NCI-H345 (cell line): ENCODE measurements at places on chromosomes 3 and 15.

DNA sequence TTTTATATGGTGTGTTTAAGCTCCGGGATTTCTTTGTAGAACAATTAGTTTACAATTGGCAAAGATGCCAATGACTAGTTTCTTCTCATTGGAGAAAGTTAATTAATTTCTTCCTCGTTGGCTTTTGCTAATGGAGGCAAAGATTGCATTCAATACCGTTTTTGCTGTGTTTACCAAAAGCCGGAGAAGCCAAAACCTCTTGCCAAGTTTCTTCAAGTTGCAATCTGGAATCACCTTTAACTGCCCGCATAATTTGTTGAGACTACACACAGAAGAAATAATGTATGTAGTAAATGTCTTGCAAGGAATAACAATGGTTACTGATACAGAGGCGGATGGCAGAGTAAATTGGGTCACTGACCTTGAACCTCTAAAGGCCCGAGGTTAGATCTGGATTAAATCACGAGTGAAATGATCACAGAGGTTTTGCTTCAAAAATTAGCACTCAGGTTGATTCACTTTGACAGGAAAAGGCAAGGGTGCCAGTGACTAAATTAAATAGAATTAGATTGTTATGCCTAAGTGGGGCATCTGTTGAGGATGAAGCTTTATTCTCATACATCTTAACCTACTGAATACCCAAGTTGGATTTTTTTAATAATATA lies 732.1 kb upstream of the NR2F2 start:
- DNase-seq: no peak

GRCh38 chr3:98692787-98693473 lies 70.2 kb upstream of the ST3GAL6 start:
- DNase-seq: no peak

DNA sequence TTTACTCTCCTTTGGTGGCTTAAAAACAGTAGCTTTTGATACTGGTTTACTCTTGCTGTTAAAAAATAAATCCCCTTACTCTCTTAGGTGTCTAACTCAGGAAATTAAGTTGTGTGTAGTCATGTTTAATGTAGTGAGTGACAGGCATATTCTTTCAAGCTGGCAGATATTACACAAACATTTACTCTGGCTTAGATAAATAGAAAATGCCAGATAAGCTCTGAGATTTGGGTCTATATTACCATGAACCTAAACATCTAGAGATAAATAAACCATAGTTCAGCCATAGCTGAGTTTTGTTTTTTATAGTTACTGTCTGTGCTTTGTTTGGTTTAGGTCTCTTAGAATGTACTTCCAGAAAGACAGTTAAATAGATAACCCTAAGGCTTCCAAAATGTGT lies 2.4 kb downstream of the SEMA6D start:
- no peak for DNase-seq

GRCh38 chr3:24428481-24428880 lies 66.2 kb downstream of the THRB start:
- DNase-seq: no peak

- DNase-seq: no peak
Measured at GRCh38 chr3:139888561-139889140, 46.3 kb upstream of the CLSTN2 start.

GRCh38 chr15:94348084-94348483 lies 116.7 kb downstream of the MCTP2 start:
- no peak for DNase-seq

DNA sequence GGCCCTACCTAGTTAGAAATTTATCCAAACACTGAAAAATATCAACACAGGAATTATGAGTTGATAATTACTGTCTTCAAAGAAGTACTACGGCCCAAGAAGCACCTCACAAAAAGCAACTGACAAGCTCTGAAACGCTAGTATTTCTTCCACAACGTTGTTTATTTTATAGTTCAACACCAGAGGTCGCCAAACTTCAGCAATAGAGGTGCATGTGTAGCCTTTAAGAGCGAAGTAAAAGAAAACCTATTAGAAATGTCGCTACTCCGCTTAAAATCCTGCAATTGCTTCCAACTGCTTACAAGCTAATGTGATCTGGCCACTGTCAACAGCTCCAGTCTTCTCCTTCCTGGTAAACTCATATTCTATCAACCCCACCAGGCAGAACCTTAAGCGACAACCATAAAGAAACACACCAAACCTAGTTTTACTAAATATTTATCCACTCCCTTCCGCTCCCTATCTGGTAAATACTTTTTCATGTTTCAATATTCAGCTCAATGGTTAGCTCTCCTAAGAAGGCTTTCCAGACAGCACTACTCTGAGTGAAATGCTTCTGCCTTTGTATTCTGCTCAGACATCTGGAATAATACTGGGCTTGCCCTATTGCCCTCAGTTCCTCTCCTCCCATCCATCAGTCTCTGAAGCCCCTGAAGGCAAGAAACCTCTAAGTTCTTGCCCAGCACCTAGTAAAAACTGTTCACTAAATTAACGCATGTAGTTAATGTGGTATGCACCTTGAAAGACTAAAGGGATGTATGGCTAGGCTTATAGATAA lies 110.2 kb downstream of the NR1I2 start:
- no peak for DNase-seq

DNA sequence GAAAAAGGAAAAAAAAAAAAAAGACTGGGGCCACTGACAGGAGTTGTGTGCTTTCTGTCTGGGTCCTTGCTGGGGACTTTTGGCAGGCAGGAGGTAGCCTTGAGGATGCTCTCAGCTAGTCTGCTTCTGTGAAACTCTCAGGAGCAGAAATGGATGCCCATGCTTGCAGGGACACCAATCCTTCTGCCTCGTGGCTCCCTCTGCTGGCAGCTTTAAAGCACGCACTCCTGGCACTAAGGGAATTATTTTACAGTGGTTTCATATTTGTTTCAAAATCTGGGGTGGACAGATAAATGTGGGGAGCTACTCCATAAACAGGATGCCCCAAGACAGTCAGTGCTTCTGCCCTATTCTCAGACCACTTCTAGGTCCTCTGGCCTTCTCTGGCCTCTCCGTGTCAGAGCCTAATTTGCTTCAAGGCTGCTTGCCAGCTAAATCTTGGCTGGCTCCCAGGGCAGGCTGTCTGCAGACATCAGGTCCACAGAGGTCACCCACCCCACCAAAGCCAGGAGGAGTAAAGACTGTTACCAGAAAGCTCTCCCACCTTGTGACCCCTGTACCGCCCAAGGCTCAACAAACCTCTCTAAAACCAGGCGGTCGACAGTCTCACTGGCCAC lies 17.1 kb downstream of the TRAIP start:
- peak; percentile 56 for DNase-seq

DNA sequence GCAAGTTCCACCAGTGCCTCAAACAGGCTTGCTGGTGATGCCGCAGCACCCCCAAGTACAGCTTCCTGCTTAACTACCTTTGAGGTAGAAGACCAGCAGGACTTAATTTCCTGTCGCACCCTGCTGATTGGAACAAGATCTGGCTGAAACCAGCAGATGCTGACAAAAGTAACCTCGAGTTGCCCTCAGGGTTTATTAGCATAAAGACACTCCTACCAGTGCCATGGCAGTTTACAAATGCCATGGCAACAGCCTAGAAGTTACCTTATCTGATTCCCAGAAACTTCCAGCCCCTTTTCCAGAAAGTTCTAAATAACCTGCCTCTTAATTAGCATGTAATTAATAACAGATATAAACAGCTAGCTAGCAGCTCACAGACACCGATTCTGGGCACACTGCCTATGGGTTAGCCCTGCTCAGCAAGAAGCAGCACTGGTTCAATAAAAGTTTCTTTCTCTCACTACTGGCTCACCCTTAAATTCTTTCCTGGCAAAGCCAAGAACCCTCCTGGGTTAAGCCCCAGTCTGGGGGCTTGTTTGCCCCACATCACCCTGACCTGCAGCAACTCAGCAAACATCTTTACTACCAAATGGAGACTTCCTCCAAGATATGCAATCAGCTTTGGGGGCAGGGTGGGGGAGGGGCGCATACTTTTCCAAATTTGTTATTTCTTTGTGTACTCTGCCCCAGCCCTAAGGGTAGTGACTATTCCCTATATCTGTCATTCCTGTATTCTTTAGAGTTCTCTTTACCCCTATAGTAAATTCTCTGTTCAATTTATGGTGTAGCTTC lies 54.2 kb downstream of the MAP4 start:
- DNase-seq: no peak

GRCh38 chr15:100558771-100559254 lies 30.1 kb upstream of the CERS3 start:
- DNase-seq: no peak

GRCh38 chr15:38662805-38663204 lies 98.2 kb upstream of the RASGRP1 start:
- DNase-seq: no peak

GRCh38 chr3:37502621-37503020 lies 328.2 kb upstream of the LRRFIP2 start:
- DNase-seq: no peak

DNA sequence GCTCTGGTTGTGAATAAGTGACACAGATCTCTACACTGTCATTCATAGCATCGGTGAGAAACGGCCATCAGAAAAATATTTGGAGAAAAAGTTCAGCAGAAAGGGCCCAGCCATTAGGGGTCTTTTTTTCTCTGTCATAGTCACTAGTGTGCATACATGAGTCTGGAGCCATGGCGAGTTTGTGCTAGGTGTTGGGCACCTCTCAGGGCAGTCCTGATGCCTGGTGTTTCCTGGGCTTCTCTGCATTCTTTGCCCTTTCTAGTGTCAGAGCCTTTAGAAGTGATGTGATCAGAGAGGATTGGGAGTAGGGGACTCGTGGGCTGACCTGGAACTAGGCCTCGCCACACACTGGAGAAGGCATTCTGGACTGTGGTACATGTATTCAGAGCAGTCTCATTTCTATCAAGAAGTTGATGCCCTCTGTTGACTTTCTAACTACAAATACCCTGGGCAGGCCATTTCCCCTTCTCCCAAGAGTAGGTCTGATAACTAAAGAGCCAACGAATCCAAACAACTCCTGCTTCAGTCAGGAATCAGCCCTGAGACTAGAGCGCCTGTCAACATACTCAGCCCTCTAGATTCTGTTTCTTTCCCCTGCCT lies 1.6 kb downstream of the KY start:
- no peak for DNase-seq

GRCh38 chr3:46271209-46271745 lies 29.0 kb downstream of the CCR3 start:
- no peak for DNase-seq

DNA sequence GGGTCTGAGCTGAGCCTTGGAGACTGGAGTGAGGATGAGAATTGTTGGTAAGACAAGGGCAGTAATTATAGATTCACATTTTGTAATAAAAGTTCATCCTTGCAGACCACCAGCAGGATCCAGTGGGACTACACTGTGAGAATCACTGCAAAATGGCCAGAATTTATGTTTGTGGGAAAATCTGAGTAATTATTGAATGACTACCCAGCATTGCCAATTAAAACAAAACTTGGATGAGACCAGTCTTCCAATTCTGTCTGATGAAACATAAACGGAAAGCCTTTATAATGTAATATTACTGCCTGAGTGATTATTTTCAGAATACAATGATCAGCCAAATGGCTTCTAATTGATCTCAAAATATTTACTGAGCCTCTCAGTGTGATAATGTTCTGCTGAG lies 323.3 kb upstream of the C2CD4B start:
- no peak for DNase-seq

GRCh38 chr15:68621535-68621934 lies 42.7 kb downstream of the CORO2B start:
- no peak for DNase-seq

DNA sequence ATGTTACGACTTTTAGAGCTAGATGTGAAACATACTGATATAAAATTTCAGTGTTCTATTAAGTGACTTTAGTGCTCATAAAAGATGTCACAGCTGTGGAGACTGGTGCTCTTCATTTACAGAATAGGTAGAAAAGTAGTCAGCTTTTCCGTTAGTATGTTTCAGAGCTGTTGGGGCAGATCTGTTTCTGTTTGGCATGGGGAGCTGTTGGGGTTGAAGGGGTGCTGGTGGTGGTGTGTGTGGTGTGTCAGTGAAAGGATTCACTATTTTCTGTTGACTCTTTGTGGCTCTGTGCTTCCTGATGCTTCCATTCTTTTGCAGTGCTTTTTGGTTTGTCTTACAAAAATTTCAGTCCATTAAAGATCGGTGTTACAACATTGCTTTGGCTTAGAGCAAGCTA lies 3.2 kb downstream of the UBE2E2 start:
- no peak for DNase-seq

GRCh38 chr3:103189941-103190340 lies 755.1 kb downstream of the ZPLD1 start:
- no peak for DNase-seq

DNA sequence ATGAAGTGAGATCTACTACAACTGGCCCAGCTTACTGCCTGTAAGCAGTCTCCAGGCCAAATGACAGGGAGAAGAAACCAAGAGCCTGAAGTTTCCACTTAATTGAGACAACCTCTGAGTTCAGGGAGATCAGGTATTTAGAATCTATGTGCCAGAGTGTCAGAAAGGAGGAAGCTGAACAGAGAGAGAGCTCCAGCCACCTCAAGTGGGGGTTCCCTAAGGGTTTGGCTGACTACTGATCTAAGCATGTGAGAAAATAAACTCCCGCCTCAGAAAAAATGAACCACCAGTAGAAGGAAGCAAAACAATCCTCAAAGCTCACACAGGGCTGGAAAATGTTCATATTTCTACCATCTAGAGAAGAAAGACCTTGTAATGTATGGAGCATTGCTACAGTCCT lies 25.0 kb downstream of the ADAM10 start:
- DNase-seq: peak; percentile 2

DNA sequence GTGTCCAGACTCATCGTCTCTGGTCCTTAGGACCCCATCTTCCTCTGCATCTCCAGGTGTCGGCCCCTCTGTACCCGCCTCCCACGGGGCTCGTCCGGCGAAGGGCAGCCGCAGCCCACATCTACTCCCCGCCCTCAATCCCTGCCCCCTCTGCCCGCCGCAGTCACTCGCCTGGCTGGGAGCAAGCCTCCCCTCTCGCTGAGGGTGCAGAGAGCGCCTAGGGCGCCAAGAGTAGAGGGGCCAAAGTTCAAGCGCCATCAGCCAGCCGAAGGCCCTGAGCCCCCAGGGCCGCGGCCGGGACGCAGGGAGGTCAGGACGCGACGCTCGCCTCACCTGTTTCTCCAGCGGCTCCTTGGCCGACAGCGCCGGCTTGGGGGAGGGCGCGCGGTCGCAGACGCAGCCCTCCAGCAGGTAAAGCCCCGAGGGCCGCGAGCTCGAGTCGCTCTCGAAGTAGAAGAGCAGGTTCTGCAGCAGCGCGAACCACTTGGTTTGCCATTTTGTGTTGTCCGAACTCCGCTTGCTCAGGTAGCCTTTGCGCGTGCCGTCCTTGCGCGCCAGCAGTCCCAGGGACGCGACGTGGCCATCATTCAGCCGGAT lies 592 bp downstream of the RASGRF1 start:
- no peak for DNase-seq

DNA sequence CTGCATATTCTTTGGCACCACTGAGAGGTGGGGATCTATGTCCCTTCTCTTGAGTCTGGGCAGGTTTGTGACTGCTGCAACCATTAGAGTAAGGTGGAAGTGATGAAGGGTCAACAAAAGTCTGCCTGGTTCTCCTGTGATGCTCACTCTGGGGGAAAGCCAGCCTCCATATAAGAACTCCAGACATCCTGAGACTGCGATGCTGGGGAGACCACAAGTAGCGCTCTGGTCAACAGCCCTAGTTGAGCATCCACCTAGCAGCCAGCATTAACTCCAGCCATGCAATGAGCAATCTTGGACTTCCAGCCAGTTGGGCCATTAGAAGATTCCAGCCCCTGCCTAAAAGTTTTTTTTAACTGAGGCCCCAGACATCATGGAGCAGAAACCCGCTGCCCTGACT lies 62.8 kb downstream of the SCN11A start:
- DNase-seq: no peak
